ENCODE measurements at places on chromosomes 5 and 9. TPM values are rescaled to one million over a fixed set of nuclear protein-coding genes. Genes with fewer than 3 reads are reported as not detected.

DNA sequence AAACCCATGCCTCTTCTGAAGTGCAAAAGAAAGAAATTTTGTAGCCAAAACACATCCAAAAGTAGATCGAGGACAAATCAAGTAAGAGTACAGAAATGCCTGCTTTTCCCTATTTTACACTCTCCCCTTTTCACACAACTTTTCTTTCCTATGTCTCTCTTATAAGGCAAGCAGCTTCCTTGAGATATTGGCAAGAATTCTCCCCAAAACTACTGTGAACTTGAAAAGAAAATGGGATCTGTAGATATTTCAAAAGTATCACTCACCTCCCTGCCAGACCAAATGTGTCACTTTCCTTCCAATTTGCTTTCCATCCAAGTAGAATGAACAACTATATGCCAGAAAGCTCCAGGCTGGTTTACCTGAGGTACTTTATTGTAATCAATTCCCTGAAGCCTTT, 47.9 kb upstream of the GABRA6 start:
- DNase-seq, result no peak

GRCh38 chr5:71701407-71701806, 17.7 kb upstream of the CARTPT start:
- DNase-seq, result no peak

- peak; percentile 41 for DNase-seq
These were observed 523.8 kb downstream of the RASEF start for GRCh38 chr9:82539146-82539545.

DNA sequence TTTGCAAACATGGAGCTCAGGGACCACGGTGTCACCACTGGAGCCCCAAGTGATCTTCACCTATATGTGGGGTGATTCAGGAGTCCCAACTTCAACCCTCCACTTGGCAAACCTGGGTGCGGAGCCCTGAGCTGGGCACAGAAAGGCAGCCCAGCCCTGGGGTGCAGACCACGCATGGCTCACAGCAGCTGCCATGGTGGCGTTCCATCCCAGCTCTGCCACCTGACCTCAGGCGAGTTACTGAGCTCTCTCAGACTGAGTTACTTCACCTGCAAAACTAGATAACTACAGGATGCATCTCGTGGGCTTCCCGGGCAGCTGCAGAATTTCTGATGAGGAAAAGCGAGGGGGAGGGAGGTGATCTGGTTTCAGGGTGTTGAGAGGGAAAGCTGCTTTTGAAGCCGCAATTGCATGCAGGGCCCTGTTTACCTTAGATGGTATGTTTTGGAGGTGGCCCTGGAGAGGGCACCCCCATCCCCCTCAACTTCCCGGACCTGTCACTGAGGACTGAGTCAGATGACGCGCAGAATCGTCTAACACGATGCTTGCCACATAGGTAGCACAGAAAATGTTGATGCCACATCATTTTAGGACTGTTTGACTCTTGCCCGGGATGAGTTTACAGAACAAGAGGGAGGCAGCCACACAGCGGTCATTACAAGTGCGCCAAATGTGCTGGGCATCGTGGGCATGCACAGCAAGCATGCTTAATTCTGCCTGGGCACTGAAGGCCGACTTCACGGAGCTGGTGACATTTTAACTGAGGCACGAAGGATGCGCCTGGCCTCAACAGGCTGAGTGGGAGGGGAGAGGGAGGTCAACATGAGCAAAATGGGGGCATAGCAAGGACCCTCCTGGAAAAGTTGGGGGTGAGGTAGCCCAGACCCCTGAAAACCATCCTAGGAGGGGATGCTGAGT, 154.6 kb downstream of the COL23A1 start:
- no peak for DNase-seq

GRCh38 chr9:129739432-129739831, 13.4 kb downstream of the PTGES start:
- no peak for DNase-seq

- DNase-seq, result no peak
These were observed 45.7 kb downstream of the MUSK start for GRCh38 chr9:110714314-110714713.

DNA sequence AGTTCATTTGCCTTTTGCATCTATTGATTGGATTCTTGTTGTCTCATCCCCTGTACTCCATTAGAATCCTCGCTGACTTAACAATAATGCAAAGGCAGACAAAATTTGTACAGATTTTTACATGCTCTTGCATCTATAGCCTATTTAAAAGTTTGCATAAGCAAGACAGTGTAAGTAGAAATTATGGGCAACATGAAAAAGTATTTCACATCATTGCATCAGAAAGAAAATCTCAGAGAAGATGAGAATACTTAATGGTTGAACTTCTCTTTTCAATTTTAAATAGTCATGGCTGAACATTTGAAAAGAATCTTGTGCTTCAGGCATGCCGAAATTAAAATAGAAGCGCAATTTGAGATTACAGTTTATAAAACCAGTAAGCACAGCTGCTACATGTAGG, 226.4 kb downstream of the EFNA5 start:
- DNase-seq, result no peak

DNA sequence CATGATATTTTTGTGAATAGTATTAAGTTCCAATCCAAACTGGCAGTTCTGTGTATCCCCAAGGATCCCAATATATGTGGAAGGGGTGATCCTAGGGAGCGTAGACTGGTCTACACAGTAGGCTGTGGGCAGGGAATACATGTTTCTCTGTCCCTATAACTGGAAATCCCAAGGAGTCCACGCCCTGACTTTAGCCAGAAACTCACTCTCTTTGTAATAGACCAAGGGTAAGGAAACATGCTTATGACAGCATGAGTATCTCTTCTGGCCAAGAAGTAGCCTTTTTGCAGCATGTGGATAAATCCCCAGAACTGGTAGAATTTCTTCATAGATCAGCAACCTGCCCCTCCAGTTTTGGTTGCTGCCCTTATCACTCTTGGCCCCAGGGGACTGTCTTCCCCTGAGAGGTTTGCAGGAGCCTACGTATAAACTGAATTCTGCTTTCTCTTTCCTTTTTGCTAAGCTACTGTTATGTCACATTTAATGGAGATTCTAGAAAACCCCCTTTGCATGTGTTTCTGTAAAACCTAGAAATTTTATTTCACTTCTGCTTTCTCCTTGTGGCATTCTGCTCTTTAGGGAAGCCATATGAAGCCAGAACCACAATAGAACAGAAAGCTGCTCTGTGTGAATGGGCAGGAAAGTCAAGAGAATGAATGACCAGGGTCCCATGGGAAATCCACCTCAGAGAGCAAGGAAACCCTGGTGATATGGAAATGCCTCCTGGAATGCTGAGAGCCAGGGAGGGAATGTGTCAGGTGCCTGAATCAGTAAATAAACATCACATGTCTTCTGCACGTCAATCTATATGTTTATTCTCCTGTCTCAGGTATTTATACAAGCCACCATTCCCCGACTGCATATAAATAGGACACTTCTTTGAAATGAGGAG, 3.5 kb downstream of the IFNA2 start:
- DNase-seq, result peak; percentile 42

DNA sequence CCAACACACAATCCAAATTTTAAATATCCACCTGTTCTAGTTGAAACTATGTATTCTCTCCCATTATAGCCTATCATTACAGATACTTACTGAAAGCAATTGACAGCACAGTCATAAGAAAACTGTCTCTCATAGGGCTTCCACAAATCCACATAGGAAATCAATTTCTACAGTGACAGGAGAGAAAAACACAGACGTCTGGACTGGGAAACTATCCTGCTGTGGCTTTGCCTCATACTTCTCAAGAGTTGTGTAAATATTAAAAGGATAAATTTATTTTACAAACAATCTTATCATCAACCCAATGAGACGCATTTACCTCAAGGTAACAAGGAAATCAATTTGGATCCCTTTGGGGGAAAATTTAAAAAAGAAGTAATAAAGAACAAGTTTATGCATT, 517.5 kb downstream of the EFNA5 start:
- DNase-seq, result no peak

DNA sequence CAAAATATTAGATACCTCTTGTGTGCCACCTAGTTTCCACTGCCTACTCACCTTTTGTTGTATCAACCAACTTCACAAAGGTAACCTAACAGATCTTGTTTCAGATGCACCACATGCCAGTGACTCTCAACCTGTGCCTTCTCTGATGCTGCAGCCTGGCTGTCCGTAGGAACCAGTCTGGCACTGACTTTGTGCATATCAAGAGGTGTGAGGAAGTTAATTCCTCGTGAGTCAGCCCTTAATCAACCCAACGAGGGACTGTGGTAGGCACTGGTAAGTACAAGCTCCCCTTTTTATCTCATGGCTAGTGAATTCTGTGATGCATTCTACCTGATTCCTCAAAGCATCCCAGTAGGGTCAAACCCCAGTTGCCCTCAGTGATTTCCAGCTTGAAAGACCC, 215.4 kb upstream of the CTNND2 start:
- no peak for DNase-seq

DNA sequence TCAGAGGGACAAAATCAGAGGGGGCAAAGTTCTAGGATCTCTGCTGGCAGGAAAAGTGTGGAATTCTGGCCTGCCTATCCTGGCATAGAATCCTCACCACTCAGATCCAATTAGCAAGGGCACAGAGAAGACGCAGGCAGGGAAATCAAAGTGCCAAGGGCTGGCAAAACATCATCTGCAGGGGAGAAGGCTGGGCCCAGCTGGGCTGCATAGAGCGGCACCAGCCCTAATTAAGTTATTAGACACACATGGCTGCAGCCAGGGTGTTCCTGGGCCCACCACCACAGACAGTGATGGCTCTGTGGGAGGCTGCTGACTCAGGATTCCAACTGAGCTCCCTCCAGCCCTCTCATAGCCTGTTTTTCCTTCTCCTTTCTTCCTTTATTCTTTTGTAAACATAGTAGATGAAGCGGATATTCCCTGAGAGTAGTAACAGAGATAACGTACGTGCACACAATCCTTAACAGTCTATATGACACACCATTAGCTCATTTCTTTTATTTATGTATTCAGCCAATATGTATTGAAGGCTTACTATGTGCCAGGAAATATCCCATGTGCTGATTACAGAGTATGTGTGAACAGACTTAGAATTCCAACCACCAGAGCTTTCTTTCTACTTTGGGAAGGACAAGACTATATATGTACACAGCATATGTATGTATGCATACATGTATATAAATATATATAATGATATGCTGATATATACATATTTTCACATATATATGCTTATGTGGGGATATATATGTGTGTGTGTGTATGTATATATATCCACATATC, 236.1 kb downstream of the ASTN2 start:
- DNase-seq, result peak; percentile 19

DNA sequence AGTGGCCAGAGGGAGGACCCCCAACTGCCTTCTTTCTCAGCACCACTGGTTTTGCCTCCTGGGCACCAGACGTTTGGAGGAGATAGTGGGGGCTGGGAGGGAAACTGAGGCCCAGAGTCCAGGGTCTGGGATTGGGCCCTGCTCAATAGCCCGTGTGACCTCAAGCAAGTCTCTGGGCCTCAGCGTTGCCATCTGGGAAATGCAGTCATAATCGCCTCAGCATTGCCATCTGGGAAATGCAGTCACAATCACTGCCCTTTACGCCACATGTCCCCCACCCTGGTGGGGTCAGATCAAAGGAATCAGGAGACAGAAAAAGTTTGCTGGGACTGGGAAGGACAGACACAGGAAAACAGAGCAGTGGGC, 1.6 kb downstream of the SH2D3C start:
- no peak for DNase-seq

- no peak for DNase-seq
These were observed 14.9 kb downstream of the TRIM7 start for GRCh38 chr5:181189962-181190710.

DNA sequence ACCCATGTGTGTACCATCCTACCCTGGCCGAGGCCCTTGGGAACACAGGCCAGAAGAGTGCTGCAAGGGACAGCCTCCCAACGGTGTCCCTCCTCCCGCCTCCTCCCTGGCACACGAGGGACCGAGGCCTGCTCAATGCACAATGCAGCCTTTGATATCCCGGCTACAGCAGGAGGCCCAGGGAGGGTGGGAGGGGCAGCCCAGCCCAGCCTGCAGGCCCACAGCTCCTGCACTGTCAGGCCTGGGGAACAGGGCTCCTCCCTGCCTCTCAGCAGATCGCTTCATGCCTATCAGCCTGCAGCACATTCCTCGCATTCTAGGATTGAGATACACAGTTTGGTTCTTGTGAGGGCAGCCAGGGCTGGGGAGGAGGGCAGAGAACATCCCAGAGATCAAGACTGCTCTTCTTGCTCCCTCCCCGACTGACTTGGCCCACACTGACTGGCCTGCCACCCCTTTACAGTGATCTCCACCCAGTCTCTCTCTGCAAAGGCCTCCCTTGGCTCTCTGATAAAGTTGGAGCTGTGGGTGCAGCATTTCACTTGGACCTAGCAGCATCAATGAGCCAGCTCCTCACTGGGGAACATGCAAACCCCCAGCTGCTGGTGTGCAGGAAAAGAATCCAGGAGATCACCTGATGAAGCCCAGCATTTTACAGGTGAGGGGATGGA, at the start of gene SH3TC2:
Gene SH3TC2 (minus strand): TSS at position 46 of the 671 bp plus-strand sequence. CDS start 40 bp downstream, at position 6.
- peak; percentile 44 for DNase-seq

DNA sequence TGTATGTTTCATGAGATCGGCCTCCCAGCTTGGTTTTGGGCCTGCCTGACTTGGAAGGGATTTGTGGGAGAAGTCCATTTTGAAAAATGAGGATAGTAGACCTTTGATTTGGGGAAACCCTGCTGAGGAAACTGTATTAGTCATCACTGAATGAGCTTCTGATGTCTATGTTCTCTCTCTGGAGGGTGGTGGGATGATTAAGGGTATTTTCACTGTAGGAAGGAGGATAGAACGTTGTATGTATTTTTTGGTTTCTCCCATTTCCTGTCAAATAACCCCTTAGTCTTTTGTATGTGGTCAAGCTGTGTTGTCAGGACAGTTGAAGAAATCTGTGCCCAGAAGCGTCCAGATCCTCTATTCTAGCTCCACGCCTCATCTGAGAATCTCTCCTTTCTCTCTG, 151.9 kb downstream of the INSYN2B start:
- no peak for DNase-seq

DNA sequence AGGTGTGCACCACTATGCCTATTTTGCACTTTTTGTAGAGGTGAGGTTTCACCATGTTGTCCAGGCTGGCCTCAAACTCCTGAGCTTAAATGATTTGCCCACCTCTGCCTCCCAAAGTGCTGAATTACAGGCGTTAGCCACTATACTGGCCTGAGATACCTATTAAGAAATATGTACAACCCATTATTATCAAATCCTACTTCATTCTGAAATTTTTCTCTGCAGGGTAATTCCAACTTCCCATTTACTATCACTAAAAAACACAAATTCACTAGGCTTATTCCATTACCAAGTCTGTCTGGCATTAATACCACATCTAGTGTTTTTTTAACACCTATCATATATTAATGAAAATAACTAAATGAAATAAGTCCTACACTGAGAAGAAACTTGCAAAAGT, 18.2 kb downstream of the PPP2CA start:
- no peak for DNase-seq

Gene NUDT12
- 11.5 TPM for polyA plus RNA-seq

Gene PNPLA7
- polyA plus RNA-seq, result 3.3 TPM

Gene CCL21
- 18.0 TPM for polyA plus RNA-seq

Gene GARIN3
- not detected for polyA plus RNA-seq

Gene PFN3
- polyA plus RNA-seq, result not detected

Gene PCDHGB5
- polyA plus RNA-seq, result 4.5 TPM

Gene MYOZ3
- polyA plus RNA-seq, result 13.1 TPM

Gene IL11RA
- polyA plus RNA-seq, result 122 TPM

Gene IFNB1
- not detected for polyA plus RNA-seq

Gene PCDHGA5
- polyA plus RNA-seq, result 2.7 TPM
